ENCODE measurements at places on chromosomes 5 and 9. TPM values are rescaled to one million over a fixed set of nuclear protein-coding genes. Genes with fewer than 3 reads are reported as not detected.
A peak's percentile ranks its signal among the peaks of the same experiment; 100 is the strongest.

Gene G3BP1
- 251 TPM for total RNA-seq

Gene PKD2L2
- total RNA-seq, result 0.30 TPM

GRCh38 chr9:18748251-18748701, 274.3 kb downstream of the ADAMTSL1 start:
- ATAC-seq, result no peak

DNA sequence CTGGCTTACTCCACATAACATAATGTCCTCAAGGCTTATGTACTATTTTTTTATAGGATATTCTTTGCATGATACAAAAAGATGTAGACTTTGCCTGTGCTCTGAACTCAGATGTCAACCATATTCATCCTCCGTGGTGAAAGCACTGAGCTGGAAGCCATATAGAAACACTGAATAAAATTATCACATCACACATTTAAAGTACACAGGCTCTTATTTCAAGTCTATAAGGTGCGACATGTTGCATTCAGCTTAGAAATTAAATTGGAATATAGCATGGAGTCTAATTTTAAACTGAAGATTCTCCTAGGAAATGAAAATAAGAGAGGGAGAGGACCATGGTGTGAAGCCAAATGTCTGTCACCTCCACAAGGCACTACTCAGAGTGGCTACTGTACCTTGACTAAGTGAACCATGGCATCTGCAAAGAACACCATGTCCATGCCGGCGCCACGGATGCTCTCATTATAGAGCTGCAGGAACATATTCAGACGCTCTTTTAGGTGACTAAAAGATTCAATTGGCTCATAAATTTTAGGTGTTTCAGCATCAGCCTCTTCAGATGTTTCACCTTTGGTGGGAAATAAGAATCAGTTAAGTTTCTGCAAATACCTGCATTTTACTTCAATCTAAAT, 158.6 kb downstream of the DNAH5 start:
- ATAC-seq, result no peak

DNA sequence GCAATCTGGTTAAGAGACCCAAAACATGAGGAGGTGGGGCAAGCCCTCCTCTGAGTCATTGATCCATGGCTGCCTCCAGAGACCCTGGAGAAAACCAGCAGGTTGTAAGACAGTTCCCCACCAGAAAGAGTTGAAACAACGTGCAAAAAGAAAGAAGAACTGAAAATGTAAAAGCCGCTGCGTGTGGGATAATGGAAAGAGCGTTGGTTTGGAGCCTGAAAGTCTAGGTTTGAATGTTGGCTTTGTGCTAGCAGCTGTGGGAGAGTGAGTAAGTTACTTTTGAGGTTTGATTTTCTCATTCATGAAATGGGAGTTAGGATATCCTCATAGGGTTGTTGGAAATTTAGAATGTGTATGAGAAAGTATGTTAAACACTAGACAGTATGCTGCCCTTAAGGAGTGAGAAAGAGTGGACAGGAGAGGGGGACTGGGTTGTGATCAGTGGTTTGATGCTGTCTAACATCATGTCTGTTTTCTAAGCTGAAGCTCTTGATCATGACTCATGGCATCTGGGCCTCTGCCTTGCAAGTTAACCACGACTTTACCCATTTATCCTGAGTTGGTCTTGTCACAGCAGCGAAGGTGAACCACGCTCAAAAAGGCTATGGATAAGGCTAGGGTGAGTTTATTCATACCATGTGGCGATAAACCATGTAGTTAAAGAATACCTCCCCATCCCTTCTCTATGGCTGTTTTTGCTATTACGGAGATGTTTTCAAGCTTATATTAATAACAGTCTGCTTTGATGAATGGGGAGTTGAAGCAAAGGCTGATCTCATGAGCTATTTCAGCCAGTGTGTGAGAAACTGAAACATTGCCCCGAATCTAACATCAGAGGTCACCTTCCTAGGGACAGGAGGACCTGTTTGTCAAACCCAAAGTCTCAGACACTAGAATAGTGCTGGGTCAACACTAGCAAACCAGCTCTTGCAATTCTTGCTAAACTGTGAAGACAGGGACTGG, 41.3 kb downstream of the ZNF366 start:
- ATAC-seq, result peak; percentile 76

Data from activated T-helper 17 cell treated with anti-CD3 and anti-CD28 coated beads, Interleukin-2, amount 50 U/mL, for 72 hours (primary cell).